ENCODE measurements at places on chromosomes 2 and 18. TPM values are rescaled to one million over a fixed set of nuclear protein-coding genes. Genes with fewer than 3 reads are reported as not detected.
A peak's percentile ranks its signal among the peaks of the same experiment; 100 is the strongest.

- no peak for DNase-seq
Measured at GRCh38 chr2:70019096-70019495, 57.7 kb upstream of the ASPRV1 start.

Gene SLC8A1
- 12.9 TPM for total RNA-seq

- peak; percentile 93 for DNase-seq
Measured at GRCh38 chr2:223860809-223861738, 23.7 kb upstream of the AP1S3 start.

Gene UGT1A6
- 206 TPM for total RNA-seq

- no peak for DNase-seq
Measured at GRCh38 chr18:30763902-30764350, 278.6 kb downstream of the DSC3 start.

GRCh38 chr2:43874776-43875451, 36.1 kb downstream of the ABCG8 start:
- no peak for DNase-seq

GRCh38 chr2:196103626-196104025, 35.0 kb upstream of the DNAH7 start:
- no peak for DNase-seq

Gene ANKRD62
- not detected for total RNA-seq

- DNase-seq = peak; percentile 74
Measured at GRCh38 chr2:134934641-134935040, 16.0 kb downstream of the CCNT2 start.

- peak; percentile 40 for DNase-seq
Measured at GRCh38 chr2:62362561-62362960, 143.4 kb downstream of the TMEM17 start.

DNA sequence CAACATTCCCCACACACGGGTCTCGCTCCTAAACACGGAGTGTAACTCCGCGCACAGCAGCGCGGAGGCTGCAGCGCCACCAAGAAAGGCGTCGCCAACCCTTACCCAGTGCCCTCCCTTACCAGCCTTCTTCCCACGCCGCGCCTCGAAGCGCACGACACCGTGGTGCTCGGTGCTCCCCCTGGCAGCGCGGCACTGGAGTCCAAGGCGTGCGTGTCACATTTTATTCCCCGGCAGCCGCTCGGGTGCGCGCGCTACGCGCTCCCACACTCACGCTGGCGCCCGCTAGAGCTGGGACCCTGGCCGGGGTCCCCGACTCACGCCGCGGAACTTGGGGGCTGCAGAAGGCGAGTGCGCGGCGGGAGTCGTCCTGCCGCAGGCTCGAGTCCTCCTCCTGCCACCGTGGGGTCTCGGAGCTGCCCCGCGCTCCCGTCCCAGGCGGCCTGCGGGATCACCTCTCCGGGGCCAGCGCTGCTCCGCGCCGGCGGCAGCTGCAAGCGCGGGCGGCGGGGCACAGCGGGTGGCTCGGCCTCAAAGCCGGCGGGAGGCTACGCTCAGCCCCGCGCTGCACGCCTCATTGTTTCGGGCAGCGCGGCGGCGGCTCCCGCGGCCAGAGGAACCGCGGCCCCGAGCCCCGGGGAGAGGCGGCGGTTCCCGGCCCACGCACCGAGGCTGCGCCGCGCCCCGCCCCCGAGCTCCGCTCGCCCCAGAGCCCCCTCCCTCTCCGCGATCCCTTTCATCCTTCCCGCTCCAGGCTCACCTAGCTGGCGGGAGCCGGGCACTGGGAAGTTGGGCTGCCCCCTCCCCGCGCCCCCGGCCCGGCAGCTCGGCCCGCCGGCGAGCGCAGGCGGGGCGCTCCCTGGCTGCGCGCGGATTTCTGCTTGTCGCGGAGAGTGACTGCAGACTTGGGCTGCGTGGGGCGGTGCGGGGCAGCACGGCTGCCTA, at the start of gene ST6GAL2:
TSS of gene ST6GAL2 (minus strand) at position 197 of the 945 bp plus-strand sequence. CDS start 42,190 bp downstream, outside the sequence.
- no peak for DNase-seq

Gene SATB2
- total RNA-seq = 2.3 TPM

DNA sequence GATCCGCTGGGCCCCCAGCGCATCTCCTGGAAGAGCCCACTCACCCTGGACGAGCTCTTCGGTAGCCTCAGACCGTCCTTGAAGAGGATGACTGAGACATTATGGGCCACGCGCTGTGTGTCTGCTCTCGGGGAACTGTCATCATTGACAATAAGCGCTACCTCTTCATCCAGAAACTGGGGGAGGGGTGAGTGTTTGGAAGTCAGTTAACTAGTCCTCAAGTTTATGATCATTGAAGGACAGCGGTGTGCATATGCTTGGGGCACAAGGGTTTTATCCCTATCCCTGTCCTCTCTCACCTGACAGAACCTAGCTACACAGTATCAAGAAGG, 586 bp downstream of the STK16 start:
- DNase-seq = no peak

DNA sequence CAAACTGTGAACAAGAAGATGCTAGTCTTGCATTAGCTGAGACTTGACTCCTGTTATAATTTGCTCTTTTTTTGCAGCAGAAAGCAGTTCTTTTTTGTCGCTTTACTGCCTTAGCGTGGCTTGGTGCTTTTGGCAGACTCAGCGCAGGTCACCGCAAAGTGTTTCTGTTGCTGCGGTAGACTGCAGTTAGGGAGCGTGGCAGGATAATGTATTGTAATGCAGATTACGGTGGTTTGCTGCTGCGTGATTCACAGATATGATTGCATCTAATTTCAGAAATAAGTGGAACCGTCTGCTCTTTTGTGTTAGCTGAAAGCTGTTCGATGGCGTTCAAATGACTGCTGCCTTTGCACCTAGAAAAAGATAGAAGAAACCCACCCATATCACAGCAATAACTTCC, 131.6 kb upstream of the SATB2 start:
- no peak for DNase-seq

Gene PROKR1
- total RNA-seq = not detected

GRCh38 chr2:172380436-172381274, 46.7 kb upstream of the ITGA6 start:
- DNase-seq = no peak

GRCh38 chr2:99938250-99938649, 204.1 kb downstream of the AFF3 start:
- no peak for DNase-seq

- peak; percentile 86 for DNase-seq
Measured at GRCh38 chr2:159982270-159982669, 80.1 kb downstream of the PLA2R1 start.

DNA sequence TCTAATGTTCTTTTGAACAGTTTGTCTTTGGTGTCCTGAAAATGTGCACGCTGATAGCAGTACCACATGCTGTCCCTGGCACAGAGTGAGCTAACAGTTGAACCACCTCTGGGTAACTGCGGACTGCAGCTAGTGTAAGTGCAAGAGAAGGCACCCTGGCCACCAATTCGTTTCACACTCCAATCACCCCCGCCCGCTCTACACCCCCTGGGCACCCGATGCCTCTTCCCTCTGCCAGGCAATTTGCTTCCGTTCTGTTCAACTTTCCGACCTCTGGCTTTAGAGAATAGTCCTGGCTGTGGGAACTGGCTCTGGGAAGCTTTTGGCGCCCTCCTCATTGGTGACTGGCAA, 1.4 kb downstream of the DOCK10 start:
- DNase-seq = no peak

DNA sequence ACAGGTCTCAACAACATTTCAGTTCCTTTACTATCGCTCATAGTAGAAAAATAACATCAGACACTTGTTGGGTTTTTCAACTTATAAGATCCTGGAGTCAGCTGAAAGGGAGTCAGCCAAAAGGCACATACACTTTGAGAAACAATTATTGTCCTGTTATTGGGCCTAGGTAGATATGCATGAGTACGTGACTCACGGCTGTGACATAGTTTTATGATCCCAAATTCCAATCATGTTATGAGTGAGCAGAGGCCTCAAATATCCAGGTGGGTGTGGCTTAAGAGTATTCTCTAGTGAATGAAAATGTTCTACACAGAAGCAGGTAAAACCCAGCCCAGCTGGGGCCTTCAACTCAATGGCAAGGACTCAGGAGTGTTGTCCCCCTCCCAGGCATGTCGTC, 27.2 kb downstream of the SERPINB8 start:
- DNase-seq = no peak

DNA sequence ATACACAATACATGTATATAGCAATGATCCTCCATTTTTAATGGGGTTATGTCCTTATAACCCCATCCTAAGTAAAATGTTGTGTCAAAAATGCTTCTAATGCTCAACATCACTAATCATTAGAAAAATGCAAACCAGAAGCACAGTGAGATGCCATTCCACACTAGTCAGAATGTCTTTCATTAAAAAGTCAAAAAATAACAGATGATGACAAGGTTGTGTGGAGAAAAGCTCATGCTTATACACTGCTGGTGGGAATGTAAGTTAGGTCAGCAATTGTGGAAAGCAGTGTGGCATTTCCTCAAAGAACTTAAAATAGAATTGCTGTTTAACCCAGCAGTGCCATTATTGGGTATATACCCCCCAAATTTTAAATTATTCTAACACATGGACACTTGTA, 654.9 kb upstream of the CNTNAP5 start:
- no peak for DNase-seq

Gene LOXL3
- 1.1 TPM for total RNA-seq

Gene ACADL
- total RNA-seq = 0.17 TPM

DNA sequence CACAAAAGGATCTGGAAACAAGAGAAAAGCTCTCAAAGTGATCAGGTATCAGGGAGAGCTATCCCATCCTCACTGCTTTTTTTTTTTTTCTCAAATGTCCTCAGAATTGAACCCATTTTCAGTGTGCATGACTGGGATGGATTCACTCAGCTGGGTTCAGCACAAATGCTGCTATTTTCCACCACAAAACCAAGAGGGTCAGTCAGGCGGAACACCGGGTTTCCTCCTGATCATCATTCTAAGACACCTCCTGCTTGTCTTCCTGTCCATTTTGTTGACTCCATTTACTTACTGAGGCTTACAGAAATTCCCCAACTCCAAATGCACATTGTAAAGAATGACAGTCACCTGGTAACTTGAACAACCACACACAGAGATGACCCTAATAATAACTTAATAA, 39.9 kb downstream of the CYRIA start:
- peak; percentile 83 for DNase-seq

DNA sequence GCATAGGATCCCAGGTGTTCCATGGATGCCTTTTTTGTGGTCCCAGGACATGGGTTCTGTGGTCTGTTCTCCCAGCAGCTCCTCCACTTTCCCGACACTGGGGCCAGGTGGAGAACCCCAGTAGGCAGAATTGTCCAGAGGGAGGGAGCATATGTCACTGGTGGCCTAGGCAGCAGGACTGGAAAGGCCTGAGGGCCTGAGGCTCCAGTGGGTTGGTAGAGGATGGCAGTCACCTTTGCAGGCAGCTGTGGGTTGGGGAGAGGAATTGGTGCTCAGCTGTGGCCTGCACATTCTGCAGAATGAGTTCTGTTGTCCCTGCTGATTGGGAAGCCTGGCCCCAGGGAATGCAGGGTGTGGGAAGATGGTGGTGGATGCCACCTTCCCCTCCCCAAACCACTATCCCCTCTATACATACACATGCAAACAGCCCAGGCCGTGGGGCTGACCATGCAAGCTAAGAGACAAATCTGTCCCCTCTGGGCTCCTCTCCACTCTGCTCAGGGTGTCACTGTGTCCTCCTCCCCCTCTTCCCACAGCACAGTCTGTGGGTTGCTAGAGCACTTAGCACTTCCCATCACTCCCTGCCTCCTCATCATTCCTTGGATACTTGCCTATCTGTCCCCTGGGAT, 11.4 kb downstream of the CTIF start:
- DNase-seq = no peak

GRCh38 chr2:95310651-95311050, 13.5 kb downstream of the KCNIP3 start:
- peak; percentile 29 for DNase-seq

- DNase-seq = no peak
Measured at GRCh38 chr18:67410075-67411070, 106.1 kb downstream of the DSEL start.

- no peak for DNase-seq
Measured at GRCh38 chr2:214401580-214401979, 9.3 kb upstream of the VWC2L start.

- DNase-seq = peak; percentile 49
Measured at GRCh38 chr2:117763804-117764203, 50.7 kb upstream of the DDX18 start.

- no peak for DNase-seq
Measured at GRCh38 chr2:137658433-137658832, 305.8 kb upstream of the HNMT start.

Gene SPIRE1
- total RNA-seq = 30.0 TPM

Gene LINC00305
- not detected for total RNA-seq

- no peak for DNase-seq
Measured at GRCh38 chr18:10440884-10441283, 13.6 kb upstream of the APCDD1 start.

All from renal cortical epithelial cell (primary cell).